Cardiac muscle cell (in vitro differentiated cells and primary cell): ENCODE measurements at places on chromosomes 11 and 22. TPM values are rescaled to one million over a fixed set of nuclear protein-coding genes. Genes with fewer than 3 reads are reported as not detected.

GRCh38 chr11:32840587-32840986, 10.9 kb downstream of the PRRG4 start:
- DNase-seq = no peak

GRCh38 chr22:48868554-48868953, 959.1 kb downstream of the BRD1 start:
- no peak for DNase-seq

Gene C22orf42
- not detected in 2 replicates for total RNA-seq

- no peak for DNase-seq
Measured at GRCh38 chr11:8531982-8532381, 62.0 kb downstream of the STK33 start.

DNA sequence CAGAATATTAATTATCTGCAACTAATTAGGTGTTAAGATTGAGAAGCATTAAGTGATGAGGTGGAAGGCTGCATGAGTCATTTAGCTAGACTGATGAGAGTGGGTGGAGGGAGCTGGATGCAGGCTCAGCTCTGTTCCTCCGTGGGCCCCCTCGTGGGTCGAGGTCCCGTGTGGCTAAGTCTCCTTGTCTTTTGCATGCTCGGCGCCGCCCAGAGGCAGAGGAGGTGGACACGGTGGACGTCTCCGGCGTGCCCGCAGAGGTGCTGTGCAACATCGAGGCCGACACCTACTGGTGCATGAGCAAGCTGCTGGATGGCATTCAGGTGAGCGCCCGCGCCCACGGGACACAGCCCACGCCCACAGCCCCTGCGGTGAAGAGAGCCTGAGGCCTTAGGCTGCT, 211.6 kb downstream of the TBC1D22A start:
- DNase-seq = no peak

DNA sequence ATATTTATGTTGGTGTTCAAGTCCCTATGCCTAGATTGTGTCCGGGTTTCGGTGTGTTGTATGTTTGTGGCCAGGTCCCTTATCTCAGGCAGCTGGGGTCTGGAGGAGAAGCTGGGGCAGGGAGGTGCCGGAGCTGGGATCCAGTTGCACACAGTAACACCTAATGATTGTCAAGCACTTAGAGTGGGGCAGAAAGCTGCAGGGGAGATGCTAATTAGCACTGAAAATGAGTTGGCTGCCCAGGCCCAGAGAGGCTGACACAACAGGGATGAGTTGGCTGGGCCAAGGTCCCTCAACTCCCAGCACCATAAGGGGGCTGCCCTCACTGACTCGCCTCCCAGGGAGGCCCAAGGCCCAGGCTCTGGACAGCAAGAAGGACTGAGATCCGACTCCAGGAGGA, 12.2 kb downstream of the PDE2A start:
- DNase-seq = no peak

Gene AGBL2
- 0.25 and 0.69 TPM in 2 replicates for total RNA-seq

Gene AMPD3
- 3.3 and 13.0 TPM in 2 replicates for total RNA-seq

DNA sequence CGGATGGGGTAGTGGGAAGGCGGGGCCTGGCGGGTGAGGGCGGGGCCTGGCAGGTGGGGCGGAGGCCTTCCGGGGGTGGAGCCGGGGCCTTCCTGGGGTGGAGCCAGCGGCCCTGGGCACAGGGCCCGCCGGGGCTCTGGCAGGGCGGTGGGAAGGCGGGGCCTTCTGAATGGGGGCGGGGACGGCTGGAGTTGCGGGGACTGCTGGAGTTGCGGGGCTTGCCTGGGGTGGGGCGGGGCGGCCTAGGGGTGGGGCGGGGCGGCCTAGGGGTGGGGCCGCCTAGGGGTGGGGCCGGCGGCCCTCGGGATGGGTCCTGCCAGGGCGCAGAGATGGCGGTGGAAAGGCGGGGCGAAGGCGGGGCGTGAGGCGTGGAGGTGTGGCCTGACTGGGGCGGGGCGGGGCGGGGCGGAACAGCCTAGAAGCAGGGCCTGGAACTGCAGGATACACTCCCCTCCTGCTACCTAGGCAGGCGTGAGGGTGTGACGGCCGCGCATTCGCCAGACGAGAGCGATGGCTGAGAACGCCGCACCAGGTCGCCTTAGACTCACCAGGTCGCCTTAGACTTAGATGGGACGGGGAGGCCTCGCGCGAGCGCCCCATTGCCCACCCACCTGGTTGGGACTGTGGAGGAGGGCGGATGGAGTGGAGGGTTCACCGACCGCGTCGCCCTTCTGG, 19.3 kb downstream of the RRP7A start:
- peak; percentile 71 for DNase-seq

Gene C11orf91
- not detected in 2 replicates for total RNA-seq

Gene EXPH5
- total RNA-seq = 5.6 and 7.7 TPM in 2 replicates

DNA sequence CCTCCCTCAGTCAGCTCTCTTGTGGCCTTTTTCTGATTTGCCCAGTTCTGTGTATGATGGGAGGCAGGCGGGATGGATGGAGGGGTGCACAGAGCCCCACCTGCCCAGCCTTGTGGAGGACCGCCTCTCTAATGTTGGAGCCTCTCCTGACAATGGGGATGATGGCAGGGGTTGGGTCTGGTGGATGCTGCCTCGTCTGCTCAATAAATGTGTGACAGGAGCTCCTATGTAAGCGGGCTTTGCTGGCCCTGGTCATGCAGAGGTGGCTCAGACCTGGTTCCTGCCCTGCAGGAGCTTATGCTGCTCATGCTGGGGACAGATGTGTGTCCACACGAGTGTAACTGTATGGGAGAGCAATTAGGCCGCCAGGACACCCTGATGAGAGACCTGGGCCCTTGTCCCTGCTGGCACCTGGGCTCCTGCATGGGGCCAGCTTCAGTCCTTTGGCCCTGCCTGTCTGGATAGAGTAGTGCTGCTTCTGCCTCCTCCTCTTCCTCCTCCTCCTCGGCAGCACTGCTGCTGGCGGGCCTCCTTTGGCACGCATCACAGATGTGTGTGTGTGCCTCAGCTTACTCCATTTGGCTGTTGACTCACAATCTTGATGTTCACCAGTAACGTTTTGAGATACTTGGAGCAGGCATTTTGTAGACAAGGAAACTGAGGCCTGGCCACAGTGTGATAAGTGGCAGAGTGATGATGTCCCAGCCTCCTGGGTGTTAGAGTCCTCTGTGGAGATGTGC, 131.0 kb downstream of the TBC1D22A start:
- no peak for DNase-seq

Gene MIOX
- not detected in 2 replicates for total RNA-seq

Gene MFRP
- not detected in 2 replicates for total RNA-seq

DNA sequence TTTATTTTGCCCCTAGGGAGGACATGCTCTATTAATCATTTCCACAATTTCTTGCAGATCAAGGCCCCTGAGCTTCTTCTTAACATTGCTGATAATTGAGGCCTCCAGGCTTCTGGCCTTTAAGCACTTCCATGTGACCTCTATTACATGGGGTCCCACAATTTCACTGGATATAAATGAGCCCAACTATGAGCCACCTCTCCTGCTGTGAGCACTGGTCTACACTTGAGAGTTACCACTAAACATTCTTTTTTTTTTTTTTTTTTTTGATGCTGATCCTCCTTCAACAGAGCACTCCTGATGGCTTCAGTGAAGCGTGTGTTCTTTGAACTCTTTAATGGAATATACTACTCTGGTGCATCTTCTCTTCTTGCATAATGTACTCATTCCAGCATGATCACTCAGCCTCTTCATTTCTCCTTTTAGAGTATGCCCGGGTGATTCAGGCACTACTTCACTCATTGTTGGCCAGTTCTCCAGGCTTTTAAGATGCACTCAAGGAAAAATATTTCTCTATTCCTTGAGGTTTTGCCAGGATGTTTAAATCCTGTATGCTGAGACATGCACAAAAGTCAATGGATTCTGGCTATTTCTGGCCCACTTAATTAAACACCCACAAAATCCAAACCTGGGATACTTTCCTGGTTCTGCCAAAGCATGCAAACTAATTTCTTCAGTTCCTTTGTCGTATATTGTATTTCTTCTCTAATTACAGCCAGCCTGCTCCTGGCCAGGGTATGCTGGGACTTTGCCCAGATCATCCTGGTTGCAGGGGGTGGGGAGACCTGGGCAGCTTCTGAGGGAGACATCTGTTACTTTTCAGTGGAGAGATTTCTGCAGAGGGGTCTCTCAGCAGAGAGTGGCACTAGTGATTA, 257.8 kb upstream of the LUZP2 start:
- no peak for DNase-seq

- no peak for DNase-seq
Measured at GRCh38 chr11:81303038-81303664, 1430.5 kb downstream of the FAM181B start.

- no peak for DNase-seq
Measured at GRCh38 chr22:25567251-25567675, 2.8 kb downstream of the GRK3 start.

DNA sequence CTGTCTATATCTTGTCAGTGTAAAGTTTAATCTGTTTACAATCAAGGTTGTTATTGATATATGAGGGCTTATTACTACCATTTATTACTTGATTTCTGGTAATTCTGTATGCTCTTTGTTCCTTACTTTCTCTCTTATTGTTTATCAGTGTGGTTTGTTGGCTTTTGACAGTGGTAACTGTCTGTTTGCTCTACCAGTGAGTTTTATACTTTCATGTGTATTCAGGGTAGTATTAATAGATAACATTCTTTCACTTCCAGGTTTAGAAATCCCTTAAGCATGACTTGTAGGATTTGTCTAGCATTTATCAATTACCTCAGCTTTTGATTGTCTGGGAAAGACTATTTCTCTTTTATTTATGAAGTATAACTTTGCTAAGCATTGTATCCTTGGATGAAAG, 37.5 kb upstream of the SLC22A25 start:
- DNase-seq = no peak

DNA sequence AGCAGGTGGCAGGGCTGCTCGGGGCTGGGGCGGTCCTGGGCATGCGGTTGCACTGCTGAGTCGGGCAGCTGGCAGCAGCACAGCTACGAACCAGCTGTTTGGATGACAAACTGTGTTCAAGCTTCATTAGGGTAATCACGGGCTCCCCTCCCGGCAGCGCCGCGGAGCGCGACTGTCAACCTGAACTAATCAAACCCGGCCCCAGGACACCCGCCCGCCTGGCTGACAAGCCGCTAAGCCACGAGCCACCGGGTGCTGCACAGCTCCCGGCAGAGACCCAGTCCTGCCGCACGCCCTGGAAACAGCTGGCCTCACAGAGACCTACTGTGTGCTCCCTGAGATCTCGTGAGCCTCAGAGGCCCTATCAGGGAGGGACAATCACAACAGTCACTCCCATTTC, 60.6 kb upstream of the TCF20 start:
- DNase-seq = no peak

- no peak for DNase-seq
Measured at GRCh38 chr11:115463606-115464005, 40.6 kb downstream of the CADM1 start.

Gene SLCO2B1
- total RNA-seq = not detected in 2 replicates

DNA sequence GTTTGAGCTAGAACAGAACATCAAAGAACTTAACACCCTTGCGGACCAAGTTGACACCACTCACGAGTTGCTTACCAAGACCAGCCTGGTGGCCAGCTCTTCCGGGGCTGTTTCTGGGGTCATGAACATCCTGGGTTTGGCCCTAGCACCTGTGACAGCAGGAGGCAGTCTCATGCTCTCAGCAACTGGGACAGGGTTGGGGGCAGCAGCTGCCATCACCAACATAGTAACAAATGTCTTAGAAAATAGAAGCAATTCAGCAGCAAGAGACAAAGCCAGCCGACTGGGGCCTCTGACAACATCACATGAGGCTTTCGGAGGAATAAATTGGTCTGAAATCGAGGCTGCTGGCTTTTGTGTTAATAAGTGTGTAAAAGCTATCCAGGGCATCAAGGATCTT, 8.7 kb downstream of the APOL5 start:
- no peak for DNase-seq

DNA sequence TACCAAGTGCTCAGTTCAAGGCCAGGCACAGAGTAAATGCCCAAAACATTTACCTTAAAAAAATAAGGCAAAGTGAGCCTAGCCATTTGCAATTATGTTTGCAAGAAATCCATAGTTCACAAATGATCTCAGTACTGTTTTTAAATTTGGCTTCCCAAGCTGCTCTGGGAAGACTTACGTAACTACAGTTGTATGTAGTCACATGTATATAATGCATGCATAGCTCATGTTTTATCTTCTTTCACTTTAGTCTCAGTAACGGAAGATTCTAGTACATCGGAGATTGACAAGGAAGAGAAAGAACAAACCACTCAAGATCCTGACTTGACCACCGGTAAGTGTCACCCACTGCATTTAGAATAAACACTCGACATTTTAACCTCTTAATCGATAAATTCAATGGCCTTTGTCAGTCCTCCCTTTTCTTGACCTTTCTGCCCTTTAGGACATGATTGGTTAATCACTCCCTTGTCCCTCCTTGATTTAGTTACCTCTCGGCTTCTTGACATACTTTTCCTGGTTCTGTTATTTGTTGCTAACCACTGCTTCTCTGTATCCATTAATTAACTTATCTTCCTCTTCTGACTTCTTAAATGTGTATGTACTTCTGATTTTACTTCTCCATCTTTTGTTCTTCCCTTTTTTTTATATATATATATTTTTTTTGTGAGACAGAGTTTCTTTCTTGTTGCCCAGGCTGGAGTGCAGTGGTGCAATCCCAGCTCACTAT, 18.0 kb upstream of the JHY start:
- DNase-seq = peak; percentile 8

DNA sequence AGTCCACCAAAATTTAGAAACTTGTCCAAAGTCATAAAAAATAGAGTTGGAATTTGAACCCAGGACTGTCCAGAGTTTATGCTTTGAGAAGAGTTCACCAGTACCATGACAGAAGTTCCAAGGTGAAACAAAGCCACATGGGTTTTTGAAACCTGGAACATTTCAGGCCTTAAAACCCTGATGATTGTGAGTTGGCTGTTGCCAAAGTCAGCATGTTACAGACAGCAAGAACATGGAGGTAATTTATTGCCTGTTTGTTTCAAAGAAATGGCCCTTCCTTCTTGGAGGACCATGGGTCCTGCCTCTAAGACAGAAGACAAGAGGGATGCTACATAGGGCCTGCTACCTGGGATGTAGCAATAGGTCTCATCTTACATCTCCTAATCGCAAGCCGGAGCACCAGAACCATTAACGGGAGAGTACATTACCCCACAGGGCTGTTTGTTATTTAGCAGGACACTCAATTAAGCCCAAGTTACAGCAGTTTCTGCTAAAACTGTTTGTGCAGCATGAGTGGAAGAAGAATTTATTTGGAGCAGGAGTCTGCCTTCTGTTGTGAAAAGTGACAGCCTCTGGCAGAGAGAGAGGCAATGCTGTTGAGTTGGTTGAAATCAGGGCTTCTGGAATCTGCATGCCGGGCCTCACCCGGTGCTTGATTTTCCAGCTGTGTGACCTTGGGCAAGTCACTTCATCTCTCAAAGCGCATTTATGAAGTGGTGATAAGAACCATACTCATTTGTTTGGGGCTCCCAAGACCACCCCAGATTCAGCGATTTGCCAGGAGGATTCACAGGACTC, 136.2 kb downstream of the LDLRAD3 start:
- no peak for DNase-seq

Gene MUC5B
- not detected in 2 replicates for total RNA-seq

Gene PRR33
- total RNA-seq = not detected in 2 replicates

GRCh38 chr11:43419460-43419859, 60.7 kb downstream of the TTC17 start:
- peak; percentile 60 for DNase-seq

Gene CEND1
- 1.6 and 7.6 TPM in 2 replicates for total RNA-seq

GRCh38 chr11:123047947-123048293, 14.0 kb downstream of the HSPA8 start:
- DNase-seq = no peak

Gene MYBPC3
- 489 and 605 TPM in 2 replicates for total RNA-seq

GRCh38 chr11:115269191-115269950, 234.8 kb downstream of the CADM1 start:
- DNase-seq = no peak

Gene JAML
- total RNA-seq = not detected in 2 replicates

Gene KRTAP5-8
- not detected in 2 replicates for total RNA-seq

- DNase-seq = peak; percentile 30
Measured at GRCh38 chr11:11155962-11156815, 196.9 kb downstream of the CSNK2A3 start.

GRCh38 chr11:98589967-98590366, 430.8 kb upstream of the CNTN5 start:
- no peak for DNase-seq
